ENCODE measurements at places on chromosomes 2 and 18.

DNA sequence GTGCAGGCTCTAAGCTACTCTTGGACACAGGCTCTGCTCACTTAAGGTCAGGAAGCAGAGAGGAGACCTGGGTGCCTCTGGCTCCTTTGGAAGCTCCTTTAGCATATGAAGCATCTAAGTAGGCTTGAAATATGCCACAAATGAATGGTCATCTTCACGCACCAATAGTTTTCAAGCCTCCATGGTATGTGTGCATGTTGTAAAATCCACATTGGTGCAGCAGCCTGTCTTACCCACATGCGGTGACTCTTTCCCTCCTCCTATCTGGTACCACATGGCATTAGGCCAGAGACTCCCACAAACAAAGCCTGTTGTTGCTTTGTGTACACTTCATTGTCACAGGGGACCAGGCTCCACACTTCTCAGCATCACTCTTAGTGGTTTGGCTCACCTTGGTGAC, 442.2 kb upstream of the RAB12 start:
- no peak for DNase-seq

- no peak for DNase-seq
Observed at GRCh38 chr18:59612381-59612780, 84.8 kb downstream of the CCBE1 start.

- no peak for DNase-seq
Observed at GRCh38 chr2:62435720-62436119, 70.3 kb downstream of the TMEM17 start.

- peak; percentile 59 for DNase-seq
Observed at GRCh38 chr18:55588111-55588869, at the start of gene TCF4. Gene TCF4 (minus strand): TSS chr18:55588192. CDS start chr18:55587116, 1,076 bp downstream.

DNA sequence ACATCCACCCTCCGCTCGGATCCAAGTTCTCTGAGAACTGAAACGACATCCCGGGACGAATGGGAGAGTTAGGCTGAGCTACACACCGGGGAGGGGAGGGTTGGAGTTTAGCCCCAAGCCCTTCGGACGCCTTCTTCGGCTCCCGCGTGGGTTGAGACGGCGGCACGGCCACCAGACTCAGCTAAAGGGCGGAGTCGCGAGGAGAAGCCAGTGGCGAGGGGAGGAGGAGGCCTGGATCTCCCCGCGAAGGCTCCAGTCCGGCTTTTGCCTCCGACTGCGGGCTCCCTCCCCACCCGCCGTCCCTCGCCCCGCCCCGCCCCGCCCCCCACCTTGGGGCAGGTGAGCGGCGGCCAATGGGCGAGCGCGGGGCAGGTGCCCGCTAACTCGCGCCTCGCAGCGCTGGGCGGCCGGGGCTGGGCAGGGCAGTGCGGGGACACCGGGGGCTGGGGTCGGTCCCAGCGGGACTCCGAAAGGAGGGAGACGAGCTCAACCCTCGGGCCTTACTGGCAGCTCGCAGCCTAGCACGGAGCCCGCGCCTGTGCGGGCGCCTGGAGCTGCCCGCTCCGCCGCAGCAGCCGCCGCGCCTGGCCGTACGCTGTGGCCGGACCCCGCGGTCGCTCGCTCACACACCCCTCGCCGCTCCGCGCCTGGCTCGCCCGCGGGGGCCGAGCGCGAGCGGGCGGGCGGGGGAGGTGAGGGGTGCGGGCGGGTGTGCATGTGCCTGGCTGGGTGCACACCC, at the start of gene EMX1:
TSS of gene EMX1 (plus strand) at position 382 of the 739 bp plus-strand sequence. CDS start at position 716, 334 bp downstream.
- no peak for DNase-seq

- DNase-seq: no peak
Observed at GRCh38 chr2:31335921-31336585, 78.5 kb downstream of the XDH start.

- no peak for DNase-seq
Observed at GRCh38 chr2:226837787-226838603, 2.1 kb downstream of the RHBDD1 start.

DNA sequence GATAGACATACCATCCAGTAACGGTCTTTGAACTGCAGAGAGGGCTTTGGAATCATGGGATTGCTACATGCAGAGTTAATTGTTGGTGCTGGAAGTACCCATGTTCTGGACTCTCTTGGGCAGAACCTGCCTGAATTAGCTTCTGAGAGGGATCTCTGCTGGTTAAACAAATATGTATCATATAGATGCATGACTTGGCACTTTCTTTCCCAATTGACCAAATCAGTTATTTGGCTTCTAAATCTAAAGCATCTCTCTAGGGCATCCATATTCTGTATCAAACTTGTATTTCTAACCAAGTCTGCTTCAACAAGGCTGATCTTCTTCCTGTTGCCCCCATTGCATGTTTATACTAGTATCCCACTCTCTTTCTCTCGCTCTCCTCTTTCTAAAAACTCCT, 336.7 kb upstream of the CELF4 start:
- no peak for DNase-seq

DNA sequence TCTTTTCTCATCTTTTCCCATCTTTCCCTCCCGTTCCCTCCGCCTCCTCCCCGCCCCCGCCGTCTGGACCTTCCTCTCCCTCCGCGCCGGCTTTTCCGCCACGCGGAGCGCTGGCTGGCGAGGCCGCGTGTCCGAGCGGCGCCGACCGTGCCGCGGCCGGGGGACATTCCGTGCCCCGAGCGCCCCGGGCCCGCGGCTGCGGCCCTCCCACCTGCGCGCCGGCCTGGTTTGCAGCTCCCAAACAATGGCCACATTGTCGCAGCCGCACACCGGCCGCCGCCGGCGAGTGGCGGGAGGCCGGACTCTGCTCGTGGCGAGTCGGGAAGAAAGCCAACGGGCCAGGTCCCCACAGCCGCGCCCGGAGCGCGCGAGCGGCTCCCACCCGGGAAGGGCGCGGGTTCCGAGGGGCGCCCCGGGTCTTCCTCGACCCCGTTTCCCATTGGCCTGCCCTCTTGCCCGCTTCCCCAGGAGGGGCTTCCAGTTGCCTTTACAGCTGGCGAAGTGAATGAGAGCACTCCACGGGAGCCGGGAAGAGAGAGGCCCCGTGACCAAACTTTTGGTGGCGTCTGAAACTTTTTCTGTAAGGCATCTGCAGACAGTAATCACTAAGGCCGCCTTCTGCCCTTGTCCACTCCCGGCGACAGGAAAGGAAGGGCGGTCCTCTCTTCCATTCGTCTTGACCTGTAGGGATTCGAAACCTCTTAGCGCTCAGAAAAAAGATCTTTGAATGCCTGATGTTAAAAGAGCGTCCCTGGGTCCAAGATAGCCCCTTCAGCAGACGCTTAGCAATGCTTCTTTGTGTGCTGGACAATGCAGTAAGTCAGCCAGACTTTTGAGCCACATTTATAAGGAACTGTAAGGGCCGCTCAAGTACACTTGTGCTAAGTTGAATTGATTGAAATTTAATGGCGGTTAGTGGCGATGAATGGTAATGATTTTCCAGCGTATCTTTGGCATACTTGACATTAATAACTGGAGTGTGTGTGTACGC, 6.2 kb downstream of the GLI2 start:
- DNase-seq: no peak

DNA sequence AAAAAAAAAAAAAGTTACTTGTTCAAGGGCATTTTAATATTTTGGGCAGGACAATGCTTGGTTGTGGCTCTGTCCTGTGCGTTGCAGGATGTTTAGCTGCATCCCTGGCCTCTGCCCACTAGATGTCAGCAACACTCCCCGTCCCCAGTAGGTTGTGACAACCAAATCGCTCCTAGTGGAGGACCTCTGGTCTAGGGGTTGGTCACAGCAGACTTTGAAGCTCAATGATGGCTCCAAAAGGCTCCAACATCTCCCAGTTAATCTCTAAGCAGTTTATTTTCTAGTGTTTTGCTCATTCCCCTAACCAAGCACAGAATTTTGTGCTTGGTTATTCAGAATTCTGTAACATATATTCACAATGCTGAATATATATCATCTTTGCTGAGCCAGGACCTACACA, 67.0 kb downstream of the CHRNA1 start:
- DNase-seq: no peak

DNA sequence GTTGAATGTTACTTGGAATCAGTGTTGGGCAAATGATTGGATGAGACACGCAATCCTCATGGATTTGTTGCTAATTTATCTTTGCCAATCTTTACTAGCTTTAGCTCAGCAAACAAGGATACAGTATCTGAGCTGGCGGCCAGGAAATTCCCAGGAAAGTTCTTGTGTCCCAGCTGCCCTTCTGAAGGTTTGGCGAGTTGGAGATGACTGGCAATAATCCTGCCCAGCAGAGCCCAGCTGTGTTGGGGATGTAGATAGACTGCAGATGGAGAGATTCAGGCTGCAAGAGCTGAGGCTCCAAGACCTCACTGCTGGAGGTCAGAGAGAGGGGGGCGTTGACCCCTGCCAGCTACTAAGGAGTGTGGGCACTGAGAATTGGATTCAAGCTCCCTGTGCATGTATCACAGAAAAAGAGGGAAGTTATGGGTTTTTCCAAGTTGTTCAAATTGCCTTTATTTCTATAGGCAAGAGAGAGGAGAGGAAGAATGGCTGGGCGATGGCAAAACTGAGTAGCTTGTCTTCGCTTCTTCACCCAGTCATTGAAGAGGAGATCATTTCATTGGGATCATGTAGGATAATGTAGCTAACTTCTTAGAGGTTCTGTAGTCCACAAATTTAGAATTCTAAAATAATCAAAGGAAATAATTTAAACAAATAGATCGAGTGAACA, 506.8 kb upstream of the LRATD1 start:
- no peak for DNase-seq

GRCh38 chr2:209976698-209977385, 25.6 kb upstream of the RPE start:
- DNase-seq: no peak

- no peak for DNase-seq
Observed at GRCh38 chr18:41875094-41875780, 79.8 kb upstream of the PIK3C3 start.

- DNase-seq: no peak
Observed at GRCh38 chr2:24164416-24164973, 10.4 kb upstream of the FAM228A start.

DNA sequence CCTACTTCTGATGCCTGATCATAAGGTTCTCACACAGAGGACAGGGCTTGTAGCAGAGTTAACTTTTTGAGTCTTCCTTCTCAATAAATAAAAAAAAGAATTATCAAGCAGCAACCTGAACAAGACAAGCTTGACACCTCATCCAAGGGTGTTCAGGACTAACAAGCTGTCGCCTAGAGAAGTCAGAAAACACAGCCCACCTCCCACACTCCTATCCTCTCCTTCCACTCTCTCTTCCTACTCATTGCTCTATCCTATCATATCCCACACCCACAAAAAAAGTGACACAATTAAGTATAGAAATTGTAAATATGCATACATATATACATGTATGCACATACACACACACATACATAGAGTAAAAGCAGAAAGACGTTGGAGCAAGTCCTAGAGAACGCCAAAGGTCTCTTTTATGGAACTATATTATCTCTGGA, 5.4 kb downstream of the NBAS start:
- DNase-seq: no peak

DNA sequence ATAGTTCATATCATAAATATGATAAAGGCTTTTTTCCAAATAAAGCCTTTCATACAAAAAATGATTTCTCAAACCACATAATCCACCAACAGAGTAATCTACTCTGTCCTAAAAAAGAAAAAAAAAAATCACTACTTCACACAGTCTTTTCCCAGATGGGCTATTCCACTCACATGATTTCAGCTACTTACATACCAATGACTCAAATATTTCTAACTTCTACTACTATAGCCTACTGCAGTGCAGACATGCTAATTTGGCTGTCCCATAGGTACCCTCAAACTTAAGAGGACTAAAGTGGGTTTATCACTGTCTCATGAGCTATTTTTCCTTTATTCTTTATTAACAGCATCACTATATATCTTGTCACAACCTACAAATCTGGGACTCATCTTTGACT, 57.4 kb downstream of the SLC66A3 start:
- no peak for DNase-seq

- no peak for DNase-seq
Observed at GRCh38 chr2:188610050-188610444, 318.4 kb downstream of the GULP1 start.

GRCh38 chr2:127551221-127551930, 15.9 kb downstream of the MYO7B start:
- DNase-seq: no peak

- no peak for DNase-seq
Observed at GRCh38 chr2:217250013-217250524, 390.2 kb upstream of the TNP1 start.

DNA sequence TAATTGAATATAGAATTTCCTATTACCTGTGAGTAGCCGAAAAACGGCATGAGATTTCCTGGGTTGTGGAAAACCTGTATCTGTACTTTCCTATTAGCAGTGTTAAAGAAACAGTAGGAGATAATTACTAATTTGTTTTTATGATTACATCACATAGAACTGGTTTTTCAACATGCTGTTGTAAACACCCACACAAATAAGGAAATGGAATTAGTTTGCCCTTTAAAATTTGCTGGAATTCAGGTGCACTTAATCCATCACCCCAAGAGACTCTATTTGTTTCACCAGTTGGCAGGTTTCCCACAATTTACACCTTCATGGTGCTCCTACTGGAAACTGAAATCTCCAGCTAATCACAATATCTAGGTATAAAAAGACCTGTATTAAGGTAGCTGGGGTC, 274.1 kb upstream of the SLC8A1 start:
- peak; percentile 15 for DNase-seq

GRCh38 chr2:23756593-23757292, 170.2 kb downstream of the ATAD2B start:
- DNase-seq: no peak

DNA sequence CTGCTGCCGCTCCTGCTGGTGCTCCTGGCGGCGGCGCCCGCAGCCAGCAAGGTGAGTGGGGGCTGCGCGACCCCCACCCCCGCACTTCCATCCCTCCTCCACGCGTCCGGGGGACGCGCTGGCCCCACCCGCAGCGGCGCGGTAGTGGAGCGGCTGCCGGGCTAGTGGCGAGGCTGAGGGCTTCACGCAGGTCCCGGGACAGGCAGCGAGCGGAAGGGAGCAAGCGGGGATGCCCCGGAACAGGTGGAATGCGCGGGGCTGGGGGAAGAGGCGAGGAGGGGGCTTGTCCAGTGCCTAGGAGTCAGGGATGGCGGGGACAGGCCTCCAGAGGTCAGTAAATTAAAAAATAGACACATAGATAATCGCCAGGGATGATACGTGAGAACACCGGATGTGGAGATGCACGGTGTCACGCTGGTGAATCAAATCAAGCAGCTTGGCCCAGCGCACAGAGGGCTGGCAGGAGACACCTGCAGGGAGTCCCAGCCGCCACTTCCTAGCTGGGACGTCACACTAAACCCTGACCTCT, 403 bp downstream of the COL4A3 start:
- no peak for DNase-seq

GRCh38 chr2:160054984-160055725, 7.3 kb downstream of the PLA2R1 start:
- DNase-seq: no peak

DNA sequence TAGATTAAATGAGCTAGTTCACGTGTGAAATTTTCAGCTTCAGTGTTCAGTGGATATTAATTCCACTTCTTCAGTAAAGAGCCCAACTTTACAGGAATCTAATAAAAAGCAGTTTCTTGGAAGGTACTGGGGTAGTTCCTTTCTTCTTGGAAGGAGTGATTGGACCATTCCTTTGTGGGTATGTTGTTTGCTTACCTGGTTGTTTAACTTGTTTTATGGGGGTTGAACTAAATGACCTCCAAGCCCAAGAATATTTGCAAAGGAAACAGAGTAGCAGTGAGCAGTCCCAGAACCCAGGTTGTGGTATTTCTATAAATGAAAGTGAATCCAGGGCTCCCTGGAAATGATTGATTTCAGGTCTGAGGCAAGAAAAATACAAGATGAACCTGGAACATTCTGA, 31.4 kb downstream of the KCNJ13 start:
- DNase-seq: no peak

Data from NCI-H1417 treated with DMSO at 0.1 percent for 48 hours (cell line).